ENCODE measurements at places on chromosomes 5 and 9.

DNA sequence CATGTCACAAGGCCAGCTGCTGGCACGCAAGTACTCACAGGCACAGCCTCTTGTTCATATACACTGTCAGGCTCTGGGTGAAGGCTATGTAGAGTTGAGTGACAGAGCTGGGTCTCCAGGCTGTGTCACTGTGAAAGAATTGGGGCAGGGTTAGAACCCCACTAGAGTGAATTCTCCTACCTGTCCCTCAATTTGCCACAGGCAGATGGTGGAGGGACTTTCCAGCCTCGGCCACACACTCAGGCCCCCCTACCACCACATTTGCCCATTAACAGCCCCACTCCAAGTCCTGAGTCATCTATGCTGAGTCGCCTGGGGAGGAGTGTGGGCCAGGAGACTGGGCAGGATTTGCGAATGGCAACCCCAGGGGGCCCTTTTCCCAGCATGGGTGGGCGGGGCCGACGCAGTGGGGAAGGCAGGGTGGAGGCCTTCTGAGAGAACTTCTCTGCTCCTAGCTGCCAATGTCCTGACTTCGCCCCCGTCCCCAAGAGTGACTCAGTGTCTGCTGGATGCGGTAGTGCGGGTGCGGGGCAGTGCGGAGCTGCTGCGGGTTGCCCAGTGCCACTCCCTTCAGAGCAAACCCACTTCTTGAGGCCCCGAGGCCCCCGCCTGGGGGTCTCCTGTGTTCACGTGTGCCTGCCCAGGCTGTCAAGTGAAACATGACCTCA is 50.3 kb upstream of the PSD2 start:
- DNase-seq = no peak

DNA sequence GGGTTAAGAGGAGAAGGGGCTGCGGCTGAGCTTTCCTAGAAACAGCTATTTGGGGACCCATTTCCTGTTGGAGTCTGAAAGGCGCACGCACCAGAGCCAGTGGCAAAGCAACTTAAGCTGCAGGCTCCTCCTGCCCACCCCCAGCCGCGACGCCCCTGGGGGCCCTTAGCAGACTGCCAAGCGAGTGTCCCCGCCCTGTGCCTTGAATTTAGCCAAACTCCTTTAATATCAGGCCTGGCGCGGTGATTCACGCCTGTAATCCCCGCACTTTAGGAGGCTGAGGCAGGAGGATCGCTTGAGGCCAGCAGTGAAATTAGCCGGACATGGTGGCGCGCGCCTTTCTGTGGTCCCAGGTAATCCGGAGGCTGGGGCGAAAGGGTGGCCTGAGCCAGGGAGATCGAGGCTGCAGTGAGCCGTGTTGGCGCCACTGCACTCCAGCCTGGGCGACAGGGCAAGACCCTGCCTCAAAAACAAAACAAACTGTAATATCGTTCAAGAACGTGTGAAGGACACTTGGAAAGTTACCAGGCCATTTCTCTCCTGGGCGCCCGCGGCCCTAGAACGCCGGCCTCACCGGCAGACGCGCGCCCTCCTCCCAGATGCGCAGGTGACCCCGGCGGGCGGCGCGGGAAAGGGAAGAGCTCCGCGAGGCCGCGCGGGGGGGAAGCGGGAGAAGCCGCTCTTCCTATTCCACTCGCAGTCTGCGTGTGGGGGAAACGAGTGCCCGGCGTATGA is 1.0 kb upstream of the F2R start:
- no peak for DNase-seq

- no peak for DNase-seq
Measured at GRCh38 chr5:150541895-150542294, 34.0 kb downstream of the NDST1 start.

- DNase-seq = no peak
Measured at GRCh38 chr5:3118340-3118739, 366.9 kb upstream of the IRX2 start.

DNA sequence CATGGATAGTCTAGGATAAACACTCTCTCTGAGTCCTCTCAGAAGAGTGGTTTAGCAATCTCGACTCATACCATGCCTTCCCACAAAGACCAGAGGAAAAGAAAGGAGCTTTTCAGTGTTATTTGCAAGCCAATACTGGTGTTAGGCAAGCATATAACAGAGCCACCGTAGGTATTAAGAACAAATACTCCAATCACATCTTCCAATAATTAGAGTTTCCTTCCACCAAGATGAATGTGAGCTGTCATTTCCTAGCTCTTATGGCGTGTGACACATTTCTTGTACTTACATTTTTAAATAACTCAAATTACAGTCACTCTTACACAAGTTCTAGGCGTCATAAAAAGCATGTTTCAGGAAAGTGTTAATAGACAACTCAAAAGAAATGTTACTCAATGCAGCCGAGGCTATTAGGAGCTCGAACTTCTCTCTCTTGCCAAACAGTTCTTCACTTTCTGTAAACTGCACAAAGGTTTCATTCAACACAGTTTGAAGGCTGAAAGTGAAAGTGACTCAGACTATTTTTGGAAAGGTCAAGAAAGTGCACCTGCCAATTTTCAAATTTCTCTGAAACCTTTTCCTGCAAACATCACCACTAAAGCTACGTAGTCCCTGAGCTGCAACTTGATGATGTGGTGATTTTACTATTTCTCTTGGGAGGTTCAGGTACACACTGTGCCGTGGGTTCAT is 153.8 kb downstream of the AUH start:
- no peak for DNase-seq

GRCh38 chr5:172898218-172898842 is 60.9 kb upstream of the RPL26L1 start:
- no peak for DNase-seq

- no peak for DNase-seq
Measured at GRCh38 chr9:13524245-13524644, 244.8 kb upstream of the MPDZ start.

GRCh38 chr5:72015103-72015548 is 92.1 kb upstream of the MAP1B start:
- peak; percentile 80 for DNase-seq

- DNase-seq = no peak
Measured at GRCh38 chr5:16464664-16465543, 696 bp downstream of the ZNF622 start.

DNA sequence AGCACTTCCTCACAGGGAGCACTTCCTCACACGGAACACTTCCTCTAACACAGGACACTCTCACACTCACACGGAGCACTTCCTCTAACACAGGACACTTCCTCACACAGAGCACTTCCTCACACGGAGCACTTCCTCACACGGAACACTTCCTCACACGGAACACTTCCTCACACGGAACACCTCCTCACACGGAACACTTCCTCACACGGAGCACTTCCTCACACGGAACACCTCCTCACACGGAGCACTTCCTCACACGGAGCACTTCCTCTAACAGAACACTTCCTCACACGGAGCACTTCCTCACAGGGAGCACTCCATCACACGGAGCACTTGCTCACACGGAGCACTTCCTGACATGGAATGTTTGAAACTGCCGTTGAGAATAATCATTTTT is 13.4 kb downstream of the POMT1 start:
- no peak for DNase-seq

DNA sequence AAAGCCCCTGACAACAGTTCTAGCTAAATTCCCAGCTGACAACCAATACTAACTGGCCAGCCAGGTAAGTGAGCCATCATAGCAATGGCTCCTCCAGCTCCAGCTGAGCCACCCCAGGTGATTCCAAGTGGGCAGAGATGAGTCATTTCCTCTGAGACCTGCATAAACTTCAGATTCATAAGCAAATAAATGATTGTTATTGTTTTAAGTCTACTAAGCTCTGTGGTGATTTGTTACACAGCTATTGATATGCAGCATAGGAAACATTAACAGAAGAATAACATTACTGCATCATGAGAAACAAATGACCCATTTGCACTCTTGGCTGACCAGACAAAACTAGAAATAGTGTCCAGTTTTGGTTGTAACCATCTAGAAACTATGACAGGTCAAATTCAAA is 60.3 kb downstream of the TTC39B start:
- DNase-seq = no peak

GRCh38 chr5:28253431-28253830 is 1215.0 kb upstream of the CDH9 start:
- DNase-seq = no peak

- no peak for DNase-seq
Measured at GRCh38 chr5:36239370-36240293, 2.1 kb downstream of the NADK2 start.

GRCh38 chr5:112006721-112007120 is 249.7 kb upstream of the NREP start:
- DNase-seq = no peak

DNA sequence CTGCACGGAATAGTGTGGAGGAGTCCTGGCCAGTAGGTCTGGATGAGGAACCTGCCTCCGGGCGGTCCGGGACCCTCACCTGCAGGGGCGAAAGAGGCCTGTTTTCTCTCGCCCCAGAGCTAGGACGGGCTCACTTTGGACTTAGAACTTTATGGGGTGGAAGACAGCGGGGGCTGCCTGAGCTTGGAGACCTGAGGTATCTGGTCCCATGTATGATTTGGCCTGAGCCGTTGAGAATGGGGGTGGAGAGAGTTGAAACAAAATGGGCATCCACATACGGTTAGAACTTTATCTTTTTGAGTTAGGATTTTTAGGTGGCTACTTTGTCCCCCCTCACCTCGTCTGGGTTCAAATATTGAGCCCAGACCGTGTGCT is 681 bp upstream of the ETF1 start:
- no peak for DNase-seq

GRCh38 chr5:177957241-177957640 is 38.8 kb downstream of the PROP1 start:
- DNase-seq = no peak

GRCh38 chr5:166063261-166063660 is 2228.2 kb upstream of the WWC1 start:
- no peak for DNase-seq
